Activated gamma-delta T cell treated with Interleukin-2 at 50 U/mL for 16 hours (primary cell): ENCODE measurements at places on chromosomes 11 and 22.

DNA sequence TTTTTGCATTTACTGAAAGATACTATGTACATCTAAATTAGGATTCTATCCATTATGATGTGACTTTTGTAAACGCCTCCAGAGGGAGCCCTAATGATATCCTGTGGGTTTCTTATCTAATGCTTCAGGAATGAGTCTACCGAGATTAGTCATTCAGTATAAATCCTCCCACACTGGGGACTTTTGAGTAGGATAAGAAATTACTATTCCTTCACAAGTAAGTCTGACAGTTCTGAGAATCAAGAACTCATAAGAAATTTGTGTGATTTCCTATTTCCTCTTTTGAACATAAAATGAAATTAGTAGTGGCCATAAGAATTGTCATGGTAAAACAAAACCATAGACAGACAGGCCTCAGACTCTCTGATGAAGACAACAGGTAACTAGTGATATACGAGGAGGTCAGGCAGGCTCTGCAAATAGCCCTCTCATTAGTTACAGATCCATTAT lies 10.0 kb upstream of the OR5M1 start:
- DNase-seq, result no peak

DNA sequence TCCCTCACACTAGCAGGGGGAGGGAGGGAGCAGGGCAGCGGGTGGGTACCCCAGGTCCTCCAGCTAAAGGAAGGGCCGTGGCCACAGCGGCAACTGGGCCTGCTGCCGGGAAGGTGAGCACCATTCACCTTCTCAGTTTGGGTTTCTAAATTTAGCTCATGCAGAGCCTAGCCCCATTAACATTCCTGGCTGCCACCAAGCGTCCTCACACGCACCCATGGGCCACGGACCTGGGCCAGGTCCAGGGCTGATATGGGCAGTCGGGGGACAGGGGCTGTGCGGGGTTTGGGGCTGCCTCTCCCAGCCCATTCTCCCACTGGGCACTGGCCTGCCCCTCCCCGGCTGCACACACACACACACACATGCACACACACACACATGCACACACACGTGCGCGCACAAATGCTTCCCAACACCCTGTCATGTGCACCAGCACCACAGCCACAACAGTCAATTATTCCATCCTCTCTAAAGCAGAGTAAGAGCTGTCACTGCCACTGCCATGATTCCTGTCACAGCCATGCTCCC lies 28.7 kb downstream of the SYT7 start:
- no peak for DNase-seq

GRCh38 chr11:73872749-73873357 lies 3.8 kb downstream of the COA4 start:
- no peak for DNase-seq

DNA sequence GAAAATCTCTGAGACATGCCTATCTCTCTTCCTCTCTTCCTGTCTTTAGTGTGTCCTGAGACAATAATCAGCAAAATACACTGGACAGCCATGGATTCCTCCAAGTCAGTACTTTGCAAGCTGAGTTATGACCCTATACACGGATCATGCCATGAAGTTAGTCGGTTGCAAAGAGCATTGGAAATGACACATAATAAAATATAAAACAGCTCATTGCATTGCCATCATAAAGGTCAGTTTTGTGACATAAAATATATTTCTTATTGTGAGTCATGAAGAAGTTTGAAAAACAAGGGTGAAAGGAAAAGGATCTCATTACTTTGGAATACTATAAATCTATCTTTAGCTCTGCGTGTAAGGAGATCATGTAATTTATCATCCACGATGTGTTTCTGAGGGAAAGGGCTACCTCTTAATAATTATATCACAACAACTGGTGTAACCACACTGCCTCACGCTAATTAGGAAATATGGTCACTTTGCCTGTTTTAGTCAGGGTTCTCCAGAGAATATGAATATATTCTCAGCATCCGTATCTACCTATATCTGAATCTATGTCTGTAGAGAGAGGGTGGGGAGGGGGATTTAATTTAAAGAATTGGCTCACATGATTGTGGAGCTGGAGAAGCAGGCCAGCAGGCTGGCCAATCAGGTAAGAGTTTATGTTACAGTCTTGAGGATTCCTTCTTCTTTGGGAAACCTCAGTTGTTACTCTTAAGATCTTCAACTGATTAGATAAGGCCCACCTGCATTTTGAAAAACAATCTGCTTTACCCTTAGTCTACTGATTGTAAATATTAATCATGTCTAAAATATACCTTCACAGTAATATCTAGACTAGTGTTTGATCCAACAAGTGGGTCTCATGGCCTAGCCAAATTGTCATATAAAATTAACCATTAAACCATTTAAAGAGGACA lies 198.8 kb downstream of the FAT3 start:
- no peak for DNase-seq

DNA sequence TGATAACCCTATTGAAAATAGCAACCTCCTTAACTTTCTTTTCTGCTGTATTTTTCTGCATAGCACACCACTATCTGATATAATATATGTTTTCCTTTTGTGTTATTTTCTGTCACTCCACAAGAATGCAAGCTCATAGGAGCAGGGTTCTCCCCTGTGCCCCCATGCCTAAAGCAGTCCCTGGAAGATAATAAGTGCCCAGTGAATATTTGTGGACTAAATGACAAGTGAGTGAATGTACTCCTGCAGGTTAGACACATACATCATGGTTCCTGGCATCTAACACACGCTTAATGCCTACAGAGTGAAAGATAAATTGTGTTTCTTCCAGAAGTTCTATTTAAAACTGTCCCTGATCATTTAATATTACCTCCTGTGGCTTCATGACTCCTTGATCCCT lies 23.9 kb upstream of the OR9Q2 start:
- no peak for DNase-seq

GRCh38 chr11:69311767-69312385 lies 17.9 kb downstream of the MYEOV start:
- no peak for DNase-seq

DNA sequence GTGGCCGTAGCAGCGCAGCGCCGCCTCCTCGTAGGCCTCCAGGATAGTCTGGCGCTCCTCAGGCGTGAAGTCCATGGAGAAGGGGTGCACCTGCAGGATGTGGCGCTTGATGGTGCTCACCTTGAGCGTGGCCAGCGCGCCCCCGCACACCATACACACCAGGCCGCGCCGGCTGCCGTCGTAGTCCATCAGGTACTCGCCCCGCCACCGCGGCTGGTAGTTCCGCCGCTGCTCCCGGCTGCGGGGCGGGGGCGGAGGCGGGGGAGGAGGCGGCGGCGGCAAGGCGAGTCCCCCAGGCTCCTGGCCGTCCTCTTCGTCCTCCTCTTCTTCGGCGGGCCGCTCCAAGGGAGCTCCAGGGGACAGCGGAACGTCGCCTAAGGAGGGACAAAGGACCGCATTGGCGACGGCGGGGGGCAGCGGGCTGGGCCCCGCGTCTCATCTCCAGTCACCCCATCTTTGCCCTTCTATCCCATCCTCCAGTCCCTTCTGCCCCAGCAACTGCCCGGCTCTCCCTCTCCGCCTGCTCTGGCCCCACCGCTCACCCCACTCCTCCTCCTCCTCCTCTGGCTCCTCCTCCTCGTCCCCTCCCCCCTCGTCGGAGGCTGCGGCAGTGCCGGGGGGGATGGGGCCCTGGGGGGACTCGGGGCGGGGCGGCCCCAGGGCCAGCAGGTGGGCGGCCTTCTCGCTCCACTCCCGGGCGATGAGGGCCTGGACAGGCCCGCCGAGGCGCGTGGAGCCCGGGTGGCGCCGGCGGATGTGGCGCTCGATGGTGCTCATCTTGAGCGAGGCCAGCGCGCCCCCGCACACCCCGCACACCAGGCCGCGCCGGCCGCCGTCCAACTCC lies 4.9 kb downstream of the ZFTA start:
- no peak for DNase-seq
